Kidney epithelial cell (primary cell): ENCODE measurements at places on chromosomes 4 and X. TPM values are rescaled to one million over a fixed set of nuclear protein-coding genes. Genes with fewer than 3 reads are reported as not detected.

PF4V1 gene
- not detected in 2 replicates for total RNA-seq

GRCh38 chr4:39864391-39864790 is 113.3 kb downstream of the PDS5A start:
- no peak for DNase-seq

DNA sequence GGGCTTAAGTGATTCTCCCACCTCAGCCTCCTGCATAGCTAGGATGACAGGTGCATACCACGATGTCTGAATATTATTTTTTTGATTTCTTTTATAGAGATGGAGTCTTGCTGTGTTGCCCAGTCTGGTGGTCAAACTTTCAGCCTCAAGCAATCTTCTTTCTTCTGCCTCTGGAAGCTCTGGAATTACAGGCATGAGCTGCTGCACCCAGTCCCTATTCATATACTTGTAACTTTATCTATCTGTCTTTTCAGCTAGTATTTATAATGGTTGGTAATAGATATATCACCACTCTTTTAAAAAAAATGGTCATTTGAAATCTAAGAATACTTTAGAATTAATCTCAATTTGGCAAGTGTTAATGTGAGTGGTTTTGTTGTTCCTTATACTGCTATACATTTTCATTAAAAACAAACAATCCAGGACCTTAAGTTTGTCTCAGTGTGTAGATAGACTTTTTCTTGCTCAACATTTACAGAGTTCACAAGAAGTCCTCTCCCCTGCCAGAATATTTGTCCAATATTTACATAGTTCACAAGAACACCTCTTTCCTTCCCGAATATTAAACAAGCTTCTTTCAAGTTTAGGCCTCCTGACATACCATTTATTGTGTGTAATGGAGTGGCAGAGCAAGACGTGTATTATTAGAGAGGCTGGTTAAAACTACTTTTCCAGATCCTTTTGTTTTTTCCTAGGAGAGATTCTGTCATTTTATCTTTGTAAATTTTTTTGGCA is 1197.4 kb upstream of the ADGRL3 start:
- no peak for DNase-seq

- DNase-seq = no peak
Observed at GRCh38 chr4:41360921-41361793, 104.4 kb downstream of the UCHL1 start.

GRCh38 chr4:113335746-113336145 is 286.3 kb downstream of the ANK2 start:
- DNase-seq = no peak

MRFAP1L1 gene
- 36.9 and 53.6 TPM in 2 replicates for total RNA-seq

DNA sequence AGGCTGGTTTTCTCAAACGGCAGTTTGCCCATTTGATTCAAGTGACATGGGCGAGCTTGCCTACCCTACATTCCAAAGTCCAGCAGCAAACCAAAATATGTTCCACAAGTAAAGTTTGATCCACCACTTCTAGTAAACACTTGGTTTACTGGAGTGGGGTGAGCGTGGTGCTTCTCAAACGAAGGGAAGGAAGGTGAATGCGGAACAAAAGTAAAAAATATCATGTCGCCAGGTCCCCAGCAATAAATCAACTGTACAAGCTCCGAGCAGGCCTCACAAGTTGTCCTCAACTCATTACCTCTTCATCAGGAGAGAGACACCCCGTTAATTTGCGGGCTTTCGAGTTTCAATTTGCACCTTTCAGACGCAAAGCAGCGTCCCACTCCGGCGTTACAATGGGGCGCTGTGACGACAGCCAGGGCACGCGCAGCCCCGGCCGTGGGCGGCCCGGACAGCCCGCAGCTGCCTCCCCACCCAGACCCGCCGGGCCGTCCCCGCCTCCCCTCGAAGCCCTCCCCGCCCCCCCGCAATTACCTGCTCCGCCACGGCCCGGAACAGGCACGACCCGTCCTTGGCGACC is 1.0 kb downstream of the OTUD4 start:
- DNase-seq = no peak

DNA sequence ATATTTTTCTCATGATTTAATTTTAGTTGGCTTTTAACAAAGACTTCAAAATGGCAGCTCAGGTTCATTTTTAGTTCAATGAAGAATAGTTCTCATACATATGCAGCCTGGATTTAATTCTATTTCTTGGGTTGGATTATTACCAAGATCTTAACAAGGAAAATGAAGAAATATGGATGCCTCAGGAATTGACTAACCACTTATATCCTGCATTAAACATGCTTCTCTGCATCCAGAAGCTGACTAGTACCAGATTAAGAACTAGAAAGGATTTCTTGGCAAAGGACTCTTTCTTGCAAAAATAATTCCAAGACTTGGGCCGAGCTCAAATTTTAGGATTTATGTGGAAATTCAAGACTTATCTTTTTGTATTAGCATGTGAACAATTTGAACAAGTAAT is 5.6 kb upstream of the KLHL2 start:
- no peak for DNase-seq

CXCR3 gene
- not detected in 2 replicates for total RNA-seq

- DNase-seq = no peak
Observed at GRCh38 chr4:79495447-79495846, 87.4 kb upstream of the GK2 start.

- DNase-seq = peak; percentile 19
Observed at GRCh38 chr4:147096667-147097604, 151.3 kb upstream of the TTC29 start.

FGF16 gene
- not detected in 2 replicates for total RNA-seq

CBLL2 gene
- not detected in 2 replicates for total RNA-seq

- DNase-seq = no peak
Observed at GRCh38 chr4:185117300-185117934, 25.6 kb upstream of the SLC25A4 start.

DNA sequence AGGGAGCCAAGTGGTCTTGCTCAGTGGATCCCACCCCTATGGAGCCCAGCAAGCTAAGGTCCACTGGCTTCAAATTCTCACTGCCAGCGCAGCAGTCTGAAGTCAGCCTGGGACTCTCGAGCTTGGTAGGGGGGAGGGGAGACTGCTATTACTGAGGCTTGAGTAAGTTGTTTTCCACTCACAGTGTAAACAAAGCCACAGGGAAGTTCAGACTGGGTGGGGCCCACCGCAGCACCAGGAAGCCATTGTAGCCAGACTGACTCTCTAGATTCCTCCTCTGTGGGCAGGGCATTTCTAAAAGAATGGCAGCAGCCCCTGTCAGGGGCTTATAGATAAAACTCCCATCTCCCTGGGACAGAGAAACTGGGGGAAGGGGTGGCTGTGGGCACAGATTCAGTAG is 721.0 kb upstream of the NDST4 start:
- no peak for DNase-seq

- DNase-seq = no peak
Observed at GRCh38 chrX:149711545-149712236, at the start of gene MAGEA11. Gene MAGEA11 (plus strand): TSS chrX:149712060. CDS start chrX:149713160, 1,100 bp downstream.

GRCh38 chr4:26287756-26288155 is 33.1 kb upstream of the RBPJ start:
- DNase-seq = no peak

TMEM35A gene
- 0.41 and 0.50 TPM in 2 replicates for total RNA-seq

DNA sequence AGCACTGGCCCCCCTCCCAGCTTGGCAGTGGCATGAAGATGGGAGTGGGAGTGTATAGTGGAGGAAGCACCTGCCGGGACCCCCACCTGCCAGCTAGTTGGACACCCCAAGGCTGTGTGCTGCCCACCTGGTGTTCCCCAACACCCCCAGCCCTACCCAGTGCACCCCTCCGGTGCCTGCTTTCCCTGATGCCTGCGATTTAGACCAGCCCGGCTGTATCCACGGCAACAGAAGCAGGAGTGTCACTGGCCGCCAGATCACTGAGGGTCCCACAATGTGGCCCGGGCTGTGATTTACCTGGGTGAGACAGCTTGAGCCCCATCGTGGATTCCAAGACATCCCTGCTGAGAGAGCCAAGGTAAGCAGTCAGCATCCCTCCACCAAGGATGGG is 533 bp downstream of the GPR173 start:
- no peak for DNase-seq

GRCh38 chrX:140354431-140355120 is 150.3 kb downstream of the SOX3 start:
- no peak for DNase-seq

RHOXF1 gene
- not detected in 2 replicates for total RNA-seq

GRCh38 chrX:39896951-39897740 is 200.6 kb downstream of the BCOR start:
- no peak for DNase-seq

DNA sequence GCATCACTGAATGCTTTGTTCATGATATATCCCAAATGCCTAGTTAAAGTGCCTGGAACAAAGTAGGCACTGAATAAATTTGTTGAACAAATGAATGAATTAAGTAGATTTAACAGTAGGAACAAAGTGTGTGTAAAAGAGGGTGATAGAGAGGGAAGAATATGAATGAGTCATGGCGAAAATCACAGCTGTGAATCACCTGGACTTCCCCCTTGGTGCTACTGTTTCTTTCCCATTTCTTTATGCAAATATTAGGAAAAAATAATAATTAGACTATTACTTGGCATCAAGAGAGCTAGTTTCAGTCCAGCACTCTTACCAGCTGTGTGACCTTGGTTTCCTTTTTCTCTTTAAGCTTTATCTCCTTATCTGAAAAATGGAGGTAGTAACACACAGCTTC is 9.2 kb downstream of the SPIN3 start:
- DNase-seq = no peak

DNA sequence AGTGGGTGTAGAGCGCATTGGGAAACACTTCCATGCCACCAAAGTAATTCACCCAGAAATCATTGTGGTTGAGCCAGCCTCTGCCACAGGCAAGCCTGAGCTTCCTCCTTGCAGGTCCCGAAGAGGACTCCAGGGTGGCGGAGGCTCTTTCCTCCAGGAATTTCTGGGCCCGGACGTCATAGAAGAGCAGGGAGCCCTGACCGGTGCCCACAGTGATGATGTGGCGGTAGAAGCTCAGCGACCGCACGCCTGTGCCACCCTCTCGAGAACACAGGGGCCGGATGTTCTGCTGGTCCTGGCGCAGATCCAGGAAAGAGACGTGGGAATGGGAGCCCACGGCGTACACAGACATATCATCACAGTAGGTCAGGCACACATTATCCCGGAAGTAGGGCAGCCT is 1.3 kb downstream of the DCAF12L1 start:
- DNase-seq = no peak

- no peak for DNase-seq
Observed at GRCh38 chr4:2847302-2847871, 3.7 kb downstream of the ADD1 start.

TRPC5OS gene
- total RNA-seq = not detected in 2 replicates

VSIG4 gene
- total RNA-seq = 0.54 and 2.3 TPM in 2 replicates

- peak; percentile 68 for DNase-seq
Observed at GRCh38 chr4:88779431-88779830, 81.8 kb upstream of the NAP1L5 start.

RIPPLY1 gene
- total RNA-seq = not detected in 2 replicates

SMIM14 gene
- total RNA-seq = 29.6 and 58.4 TPM in 2 replicates

STBD1 gene
- total RNA-seq = 6.1 and 7.4 TPM in 2 replicates

- DNase-seq = no peak
Observed at GRCh38 chrX:38516196-38516774, 45.1 kb upstream of the TSPAN7 start.

DNA sequence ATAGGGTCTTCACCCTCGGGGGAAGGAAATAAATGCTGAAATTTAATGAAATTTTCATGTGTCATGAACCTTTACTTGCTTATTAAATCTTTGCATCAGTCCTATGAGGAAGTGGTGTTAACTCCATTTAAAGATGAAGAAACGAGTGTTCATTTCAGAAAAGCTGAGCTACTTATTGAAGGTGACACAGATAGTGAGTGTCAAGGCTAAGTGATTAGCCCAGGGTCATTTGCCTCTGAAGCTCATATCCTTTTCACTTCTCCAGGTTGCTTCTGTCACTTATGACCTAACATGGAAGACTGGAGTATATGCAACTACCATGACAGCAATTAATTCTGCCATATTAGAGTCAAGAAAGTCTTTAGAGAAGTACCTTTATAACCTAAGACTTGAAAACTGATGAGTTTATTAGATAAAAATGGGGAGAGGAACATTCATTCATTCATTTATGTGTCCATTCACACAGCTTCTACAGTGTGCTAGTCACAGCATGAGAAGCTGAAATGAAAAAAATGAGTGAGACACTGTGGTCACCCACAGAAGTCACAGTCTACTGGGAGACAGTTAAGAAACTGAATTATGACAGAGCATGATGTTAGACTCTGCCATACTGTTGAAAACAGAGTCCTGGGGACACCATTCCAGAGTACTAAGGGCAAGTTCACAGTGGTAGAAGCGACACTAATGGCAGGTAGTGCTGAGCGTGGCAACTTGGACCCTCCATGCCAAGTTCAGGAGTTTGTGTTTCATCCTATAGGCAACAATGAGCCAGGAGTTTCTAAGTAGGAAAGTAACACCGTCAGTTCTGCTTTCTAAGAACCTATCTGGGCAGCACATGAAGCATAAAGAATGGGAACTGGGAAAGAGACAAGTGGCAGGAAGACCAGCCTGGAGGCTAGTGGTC is 21.3 kb downstream of the ALPK1 start:
- DNase-seq = no peak

DNA sequence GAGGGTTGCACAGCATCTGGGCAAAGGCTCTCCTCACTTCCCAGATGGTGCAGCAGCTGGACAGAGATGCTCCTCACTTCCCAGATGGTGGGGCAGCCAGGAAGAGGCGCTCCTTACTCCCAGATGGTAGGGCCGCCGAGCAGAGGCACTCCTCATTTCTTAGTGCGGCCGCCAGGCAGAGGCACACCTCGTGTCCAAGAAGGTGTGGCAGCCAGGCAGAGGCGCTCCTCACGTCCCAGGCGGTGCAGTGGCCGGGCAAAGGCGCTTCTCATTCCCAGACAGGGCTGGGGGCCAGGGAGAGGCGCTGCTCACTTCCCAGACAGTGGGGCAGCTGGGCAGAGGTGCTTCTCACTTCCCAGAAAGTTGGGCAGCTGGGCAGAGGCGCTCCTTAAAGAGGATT is 48.8 kb downstream of the ZNF732 start:
- DNase-seq = no peak

KIAA1210 gene
- total RNA-seq = not detected in 2 replicates

GNRHR gene
- total RNA-seq = not detected in 2 replicates

GRCh38 chrX:130253916-130254315 is 14.8 kb downstream of the ZNF280C start:
- DNase-seq = no peak
